Stimulated activated CD4-positive, alpha-beta T cell treated with anti-CD3 and anti-CD28 coated beads, Interleukin-1b, Interleukin-23, amount 100 ng/mL, for 24 hours (primary cell): ENCODE measurements at places on chromosomes 3 and 15.

DNA sequence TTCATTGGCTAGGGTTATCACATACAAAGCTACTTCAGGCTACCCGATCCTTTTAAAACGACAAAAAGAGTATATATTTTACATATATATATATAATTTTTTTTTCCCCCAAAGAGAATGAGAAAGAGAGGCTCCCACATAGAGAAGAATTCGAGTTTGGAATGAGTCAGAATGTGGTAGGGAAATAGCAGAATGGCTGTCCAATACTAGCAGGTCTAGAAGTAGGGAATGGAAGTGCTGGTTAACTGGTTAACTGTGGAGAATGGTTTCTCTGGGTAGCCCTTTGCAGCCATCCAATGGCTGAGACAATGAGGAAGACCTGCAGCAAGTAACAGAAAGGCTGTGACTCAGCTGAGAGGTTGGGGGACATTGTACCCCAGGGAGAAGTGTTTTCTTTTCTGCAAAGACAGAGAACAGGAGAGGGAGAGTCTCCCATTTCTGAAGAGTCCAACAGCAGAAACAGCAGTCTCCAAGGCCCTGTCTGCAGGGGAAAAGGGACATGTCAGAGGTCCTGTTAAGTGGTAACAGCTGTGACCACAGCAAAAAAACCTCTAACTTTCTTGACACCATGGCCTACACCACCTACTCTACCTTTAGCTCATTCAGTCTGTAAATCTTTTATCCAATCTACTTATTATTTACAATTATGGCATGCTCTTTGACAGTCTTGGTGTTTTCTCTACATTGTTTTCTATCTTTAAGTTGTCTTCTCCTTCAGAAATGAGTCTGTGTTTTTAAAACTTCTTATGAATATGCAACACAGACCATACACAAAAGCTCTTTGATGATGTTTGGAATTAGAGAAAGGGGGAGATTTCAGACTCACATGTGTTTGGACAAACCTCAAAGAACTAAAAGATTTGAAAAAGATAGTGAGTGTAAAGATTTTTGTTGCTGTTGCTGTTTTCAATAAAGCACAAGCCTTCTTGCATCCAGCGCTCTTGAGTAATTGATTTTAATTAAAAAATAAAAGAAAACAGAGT lies 116.1 kb upstream of the SLC7A14 start:
- no peak for DNase-seq

- DNase-seq: no peak
Observed at GRCh38 chr3:46466273-46466672, 1.6 kb upstream of the LTF start.

DNA sequence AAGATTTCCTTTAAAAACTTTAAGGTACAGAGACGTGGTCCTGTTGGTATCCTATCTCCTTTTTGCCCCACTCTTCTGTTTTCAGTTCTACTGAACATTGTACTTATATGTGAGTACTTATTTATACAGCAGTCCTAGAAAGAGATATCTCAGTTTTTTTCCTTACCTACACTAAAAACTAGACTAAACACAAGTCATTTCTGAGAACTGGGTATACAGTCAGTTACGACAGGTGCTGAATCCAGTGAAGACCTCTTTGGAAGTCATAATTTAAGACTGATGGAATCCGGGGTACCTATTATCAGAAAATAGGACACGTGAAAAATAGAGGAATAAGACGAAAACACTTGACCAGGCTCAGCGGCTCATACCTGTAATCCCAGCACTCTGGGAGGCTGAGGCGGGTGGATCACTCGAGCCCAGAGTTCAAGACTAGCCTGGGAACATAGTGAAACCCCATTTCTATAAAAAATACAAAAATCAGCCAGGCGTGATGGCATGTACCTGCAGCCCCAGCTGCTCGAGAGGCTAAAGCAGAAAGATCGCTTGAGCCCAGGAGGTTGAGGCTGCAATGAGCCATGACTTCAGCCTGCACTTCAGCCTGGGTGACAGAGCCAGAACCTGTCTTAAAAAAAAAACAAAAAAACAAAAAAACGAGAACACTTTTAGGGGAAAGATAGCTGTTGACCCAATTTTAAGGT lies 76.3 kb downstream of the KLHL25 start:
- DNase-seq: no peak

GRCh38 chr15:92954578-92954977 lies 54.5 kb downstream of the CHD2 start:
- no peak for DNase-seq

DNA sequence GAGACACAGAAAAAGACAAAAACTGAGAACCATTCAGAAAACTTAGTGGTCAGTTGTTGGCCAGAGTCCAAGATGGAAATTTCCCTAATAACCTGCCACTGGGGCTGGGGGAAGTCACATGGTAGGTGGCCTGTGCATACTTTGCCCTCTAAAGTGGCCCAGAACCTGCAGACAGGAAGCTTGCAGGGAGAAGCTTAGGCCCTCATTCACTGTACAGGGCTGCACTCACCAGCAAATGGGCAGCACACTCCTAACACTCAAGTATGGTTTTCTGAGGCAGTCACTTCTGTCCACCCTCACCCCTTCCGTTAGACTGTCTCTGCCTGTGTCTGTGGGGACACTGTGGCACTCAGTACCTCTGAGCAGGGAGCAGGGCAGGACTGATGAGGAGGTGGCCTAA lies 14.5 kb upstream of the RNU6-1 start:
- no peak for DNase-seq

DNA sequence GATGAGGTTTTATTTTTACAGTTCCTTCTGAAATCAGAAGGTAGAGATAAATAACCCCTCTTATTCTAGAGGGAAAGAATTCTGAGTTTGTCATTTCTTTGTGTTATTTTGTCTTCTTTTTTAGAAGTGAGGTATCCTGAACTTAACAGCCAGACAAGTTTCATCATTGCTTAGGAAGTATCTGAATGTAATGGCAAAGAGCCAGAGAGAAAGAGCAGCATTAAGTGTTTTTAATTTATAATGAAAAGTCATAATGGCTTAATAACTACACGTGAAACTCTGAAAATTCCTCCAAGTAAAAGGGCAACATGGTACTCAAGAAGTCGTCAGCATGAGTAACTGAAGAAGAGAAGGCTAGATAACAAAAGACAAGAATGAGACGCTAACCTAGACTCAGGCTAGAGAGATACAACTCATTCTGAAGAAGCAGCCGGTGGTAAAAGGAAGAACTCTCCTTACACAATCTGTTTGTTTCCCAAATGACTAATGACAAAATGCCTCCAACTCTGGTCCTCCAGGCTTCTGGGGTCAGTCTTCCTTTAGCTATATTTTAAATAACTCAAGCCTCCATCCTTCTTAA lies 116.2 kb upstream of the NECTIN3 start:
- DNase-seq: no peak

DNA sequence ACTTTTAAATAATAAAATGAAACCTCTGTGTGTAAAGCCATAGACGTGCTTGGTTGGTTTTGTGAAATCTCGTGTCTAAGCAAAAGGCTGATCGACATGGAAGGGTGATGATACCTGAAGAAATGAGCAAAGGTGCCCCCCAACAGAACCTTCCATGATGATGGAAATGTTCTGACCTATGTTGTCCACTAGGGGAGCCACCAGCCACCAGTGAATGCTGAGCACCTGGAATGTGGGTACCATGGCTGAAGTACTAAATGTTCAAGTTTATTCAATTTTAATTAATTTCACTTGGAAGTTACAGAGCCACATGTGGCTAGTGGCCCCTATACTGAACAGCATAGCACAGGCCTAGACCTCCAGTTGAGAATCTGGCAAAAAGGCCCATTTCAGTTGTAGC lies 158.8 kb downstream of the POLR2M start:
- DNase-seq: no peak

DNA sequence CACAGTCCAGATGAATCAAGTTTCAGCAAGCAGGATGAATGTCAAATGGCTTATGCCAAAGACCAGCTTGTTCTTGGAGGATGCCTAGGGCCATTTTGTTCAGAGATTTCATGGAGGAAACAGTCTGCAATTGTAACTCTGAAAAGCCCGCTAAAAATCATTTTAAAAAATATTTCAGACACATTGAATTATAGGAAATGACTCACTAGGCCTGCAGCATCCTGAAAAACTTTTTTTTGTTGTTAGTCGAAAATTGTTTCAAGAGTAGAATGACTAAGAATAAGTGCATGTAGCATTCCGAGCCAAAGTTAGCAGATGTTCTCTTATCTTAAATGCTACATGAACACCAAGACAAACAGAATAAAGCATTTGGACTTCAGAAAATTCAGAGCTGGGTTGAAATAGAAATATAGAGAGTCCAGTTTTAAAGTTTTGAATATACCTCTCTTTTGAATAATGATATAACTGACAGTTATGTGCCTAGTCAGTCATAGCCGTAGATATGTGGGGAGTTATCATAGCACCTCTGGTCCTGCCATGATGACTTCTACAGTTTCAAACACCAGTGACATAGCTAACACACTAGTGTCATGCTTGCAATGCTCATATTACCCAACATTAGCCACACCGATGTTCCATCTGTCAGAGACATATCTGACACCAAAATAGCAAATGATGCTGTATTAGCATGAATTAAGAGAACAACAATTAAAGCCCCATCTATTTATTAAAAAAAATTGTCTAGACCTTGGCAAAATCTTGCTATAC lies 1462.8 kb upstream of the GBE1 start:
- DNase-seq: no peak
